NCI-H69 (cell line): ENCODE measurements at places on chromosomes 13 and 19.

DNA sequence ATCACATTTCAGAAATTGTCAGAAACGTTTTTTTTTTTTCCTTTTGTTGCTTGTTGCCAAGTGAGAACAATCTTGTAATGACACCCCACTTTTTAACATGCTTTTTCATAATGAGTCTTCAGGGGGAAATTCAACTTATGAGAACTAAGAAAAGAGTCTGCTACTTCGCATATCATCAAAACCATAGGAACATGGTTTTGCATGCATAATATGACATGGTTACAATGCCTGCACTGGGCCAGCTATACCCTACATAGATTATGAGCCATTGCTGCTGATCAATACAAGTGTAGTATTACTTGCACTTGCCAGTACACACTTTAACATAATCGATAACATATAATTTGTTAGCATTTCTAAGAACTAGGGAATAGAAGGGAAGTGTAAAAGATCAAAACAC is 191.0 kb upstream of the NBEA start:
- DNase-seq: no peak

- no peak for DNase-seq
Observed at GRCh38 chr19:7400815-7401214, 52.1 kb downstream of the ARHGEF18 start.

DNA sequence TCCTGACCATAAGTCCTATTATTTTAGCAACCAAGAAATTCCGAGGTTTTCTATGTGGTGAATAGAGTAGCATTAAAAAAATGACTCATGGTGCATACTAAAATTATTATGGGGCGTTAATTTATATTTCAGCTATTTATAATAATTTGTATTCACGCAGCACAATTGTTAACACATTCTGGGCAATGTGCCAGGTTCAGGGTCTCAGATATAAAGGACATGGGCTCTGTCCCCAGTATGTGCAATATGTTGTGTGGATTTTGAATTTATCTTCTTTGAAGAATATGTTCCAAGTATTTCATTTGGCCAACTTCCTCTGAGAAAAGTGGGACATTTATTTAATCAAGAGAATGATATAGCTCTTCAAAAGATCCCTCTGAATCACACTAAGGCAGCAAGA is 1434.7 kb upstream of the PRR20A start:
- DNase-seq: peak; percentile 80

GRCh38 chr19:13091400-13092157 is 11.1 kb downstream of the LYL1 start:
- peak; percentile 91 for DNase-seq
